ENCODE measurements at places on chromosomes 1 and 21.

- peak; percentile 50 for DNase-seq
These were observed 5.0 kb downstream of the UQCRHL start for GRCh38 chr1:15802234-15802965.

GRCh38 chr1:29356663-29357062 is 120.3 kb downstream of the PTPRU start:
- DNase-seq: no peak

DNA sequence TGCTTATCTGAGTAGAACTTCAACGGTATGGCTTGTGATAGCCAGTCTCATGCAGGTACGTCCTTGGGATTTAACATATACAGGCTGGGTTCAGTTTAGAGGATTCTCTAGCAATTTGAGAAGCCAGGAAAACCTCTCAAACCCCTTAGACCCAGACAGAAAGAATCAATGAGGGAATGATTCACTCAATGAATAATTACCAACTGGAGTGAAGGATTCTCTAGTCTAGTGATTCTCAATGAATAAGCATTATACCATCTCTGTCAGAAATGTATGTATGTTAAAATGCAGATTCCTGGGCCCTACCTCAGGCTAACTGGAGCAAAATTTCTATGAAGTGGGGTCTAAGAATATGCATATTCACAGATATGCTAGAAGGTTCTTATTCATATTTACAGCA is 54.5 kb upstream of the APP start:
- no peak for DNase-seq

DNA sequence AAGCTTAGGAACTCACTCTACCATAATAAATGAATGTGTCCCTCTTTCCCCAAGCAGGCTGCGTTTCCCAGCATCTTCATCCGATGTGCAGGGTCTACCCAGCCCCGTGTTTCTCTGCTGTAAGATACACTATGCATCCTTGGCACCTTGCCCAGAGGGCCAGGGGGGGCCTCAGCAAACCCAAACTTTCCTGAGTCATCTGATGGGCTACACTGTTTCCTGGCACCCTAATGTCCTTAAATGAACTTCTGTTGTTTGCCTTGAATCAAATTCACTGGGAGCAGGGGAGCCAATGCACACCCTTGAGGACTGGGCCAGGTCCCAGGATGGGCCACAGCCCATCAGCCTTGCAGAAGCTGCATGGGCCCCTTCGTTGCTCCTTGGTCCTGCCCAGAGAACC is 145.5 kb downstream of the IGSF21 start:
- DNase-seq: no peak

- no peak for DNase-seq
These were observed 62.7 kb downstream of the AGPAT3 start for GRCh38 chr21:43927591-43928221.

- DNase-seq: no peak
These were observed 15.2 kb downstream of the PLPPR4 start for GRCh38 chr1:99279525-99279924.

DNA sequence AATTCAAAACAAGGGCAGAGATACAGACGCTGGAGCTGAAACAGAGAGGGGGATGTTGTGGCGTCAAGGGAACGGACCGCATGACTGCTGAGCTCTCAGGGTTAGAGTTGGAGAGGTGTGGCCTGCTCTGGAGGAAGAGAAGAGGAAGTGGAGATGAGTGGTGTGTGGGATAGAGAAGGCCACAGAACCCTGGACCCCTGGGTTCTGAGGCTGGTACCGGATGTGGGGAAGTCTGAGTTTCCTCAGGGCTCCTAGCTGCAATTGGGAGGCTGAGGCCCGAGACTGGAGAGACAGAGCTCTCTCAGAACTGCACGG is 1.8 kb downstream of the BCAN start:
- DNase-seq: no peak

DNA sequence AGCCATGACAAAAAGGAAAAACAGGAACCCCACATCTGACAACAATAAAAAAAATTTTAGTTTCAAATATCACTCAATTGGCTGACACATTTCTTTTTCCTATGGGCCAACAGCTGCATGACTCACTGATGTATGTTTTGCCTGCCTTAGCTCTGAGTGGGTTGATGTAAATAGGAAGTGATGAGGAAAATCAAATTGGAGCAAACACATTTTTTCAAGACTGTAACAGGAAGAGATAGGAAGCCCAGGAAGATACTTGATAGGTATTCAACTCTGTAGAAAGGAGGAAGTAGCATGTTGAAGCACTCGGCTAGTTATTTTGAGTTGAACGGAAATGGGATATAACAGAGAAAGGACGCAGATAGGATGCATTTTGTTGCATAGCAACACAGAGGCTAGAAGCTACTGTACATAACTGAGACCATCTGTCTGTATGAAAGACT is 168.0 kb upstream of the NR5A2 start:
- peak; percentile 87 for DNase-seq
